Epithelial cell of proximal tubule (primary cell): ENCODE measurements at places on chromosomes 3 and 15. TPM values are rescaled to one million over a fixed set of nuclear protein-coding genes. Genes with fewer than 3 reads are reported as not detected.

FOXB1 gene
- not detected in 2 replicates for total RNA-seq

FAM43A gene
- 0.29 and 2.5 TPM in 2 replicates for total RNA-seq

CPN2 gene
- not detected in 2 replicates for total RNA-seq

CDC25A gene
- 30.8 and 49.3 TPM in 2 replicates for total RNA-seq

LIPC gene
- 1.1 and 12.9 TPM in 2 replicates for total RNA-seq

CHST13 gene
- 0.29 TPM in 2 replicates for total RNA-seq

POPDC2 gene
- total RNA-seq = 0.06 and 0.51 TPM in 2 replicates

PATL2 gene
- not detected in 2 replicates for total RNA-seq

CORO2B gene
- 13.5 and 18.3 TPM in 2 replicates for total RNA-seq

UBL7 gene
- 57.8 and 67.9 TPM in 2 replicates for total RNA-seq

ATP13A4 gene
- not detected in 2 replicates for total RNA-seq

TRAIP gene
- 17.1 and 18.9 TPM in 2 replicates for total RNA-seq

NISCH gene
- total RNA-seq = 27.8 and 40.8 TPM in 2 replicates

SLC27A2 gene
- total RNA-seq = 6.0 and 6.2 TPM in 2 replicates

SEMA3F gene
- 36.0 and 58.6 TPM in 2 replicates for total RNA-seq

CHRD gene
- total RNA-seq = not detected in 2 replicates

DAZL gene
- total RNA-seq = not detected in 2 replicates

COL7A1 gene
- total RNA-seq = 47.5 and 211 TPM in 2 replicates

C15orf61 gene
- 2.0 and 4.1 TPM in 2 replicates for total RNA-seq
